ENCODE measurements at places on chromosomes 16 and 17.

DNA sequence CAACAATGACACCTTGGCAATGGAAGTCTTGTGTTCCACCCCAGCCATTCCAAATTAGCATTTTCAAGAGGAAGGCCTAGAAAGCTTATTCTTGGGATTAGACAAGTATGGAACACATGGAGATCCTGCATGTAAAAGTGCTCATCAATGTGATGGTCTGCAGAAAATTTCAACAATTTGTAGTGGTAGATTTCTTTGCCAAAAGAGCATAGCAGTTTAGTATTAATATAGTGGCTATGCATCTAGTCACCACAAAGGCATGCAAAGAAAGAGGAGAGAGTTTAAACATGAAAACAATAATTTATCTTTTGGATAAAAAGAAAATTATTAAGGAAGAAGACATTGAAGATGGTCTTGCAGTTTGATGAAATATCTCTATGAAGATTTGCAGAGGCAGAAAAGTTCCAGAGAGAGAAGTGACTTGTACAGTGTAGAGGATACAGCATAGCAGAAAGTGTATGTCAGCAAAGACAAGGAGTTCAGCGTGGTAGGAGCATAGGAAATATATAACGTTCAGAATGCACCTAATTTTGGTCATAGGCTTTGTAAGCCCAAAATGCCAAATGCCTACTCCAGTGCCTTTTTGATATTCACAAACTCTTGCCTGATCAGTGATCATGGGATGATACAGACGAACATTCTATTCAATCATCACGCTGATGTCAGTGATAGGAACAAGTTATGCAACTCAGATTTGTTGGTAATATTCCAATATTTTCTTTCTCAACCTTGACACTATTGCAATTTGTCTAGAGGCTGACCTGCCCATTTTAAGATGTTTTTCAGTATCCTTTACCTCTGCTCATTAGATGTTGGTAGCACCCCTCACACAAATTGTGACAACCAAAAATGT lies 727.9 kb upstream of the SOX9 start:
- DNase-seq, result no peak

GRCh38 chr17:35748341-35748841 lies 4.6 kb downstream of the GAS2L2 start:
- no peak for DNase-seq

- no peak for DNase-seq
Observed at GRCh38 chr17:81192386-81193050, 26.5 kb upstream of the AATK start.

DNA sequence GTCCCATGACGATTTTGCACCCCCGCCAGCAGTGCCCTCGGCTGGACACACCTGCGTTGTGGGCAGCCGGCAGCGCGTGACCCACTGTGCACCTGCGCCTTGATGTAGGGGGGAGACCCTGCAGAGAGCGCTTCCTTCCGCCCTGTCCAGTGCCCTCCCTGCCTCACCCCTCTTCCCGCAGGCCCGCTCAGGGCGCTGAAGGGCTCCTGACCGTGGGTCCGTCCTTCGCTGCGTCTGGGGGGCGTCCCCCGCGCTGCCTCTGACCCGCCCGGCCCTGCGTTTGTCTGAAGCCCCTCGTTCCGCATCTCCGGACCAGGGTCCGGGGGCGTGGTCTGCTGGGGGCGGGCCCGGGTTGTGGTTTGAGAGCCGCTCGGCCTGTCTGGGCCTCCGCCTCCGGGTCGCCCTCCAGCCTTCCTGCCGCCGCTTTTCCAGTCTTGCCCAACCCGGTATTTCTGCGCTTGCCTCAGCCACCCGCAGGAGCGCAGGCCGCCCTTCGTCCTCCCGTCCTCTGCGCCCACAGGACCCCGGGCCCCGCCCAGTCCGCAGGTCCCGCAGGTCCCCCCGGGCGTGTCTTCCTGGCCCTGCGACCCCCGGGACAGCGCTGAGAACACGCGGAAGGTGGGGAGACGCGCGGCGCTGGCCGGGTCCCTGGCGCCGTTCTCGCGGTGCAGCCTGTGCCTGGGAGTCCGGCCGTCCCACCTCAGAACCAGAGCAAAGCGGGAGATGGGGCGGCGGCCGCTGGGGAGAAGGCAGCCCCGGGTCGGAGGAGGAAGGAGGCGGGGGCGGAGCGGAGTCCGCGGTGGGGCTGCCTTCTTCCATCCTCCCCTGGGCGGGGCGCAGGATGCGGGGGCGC lies 4.0 kb upstream of the IL17C start:
- DNase-seq, result no peak

- DNase-seq, result no peak
Observed at GRCh38 chr17:50239937-50240336, 34.3 kb upstream of the TMEM92 start.

GRCh38 chr16:11744075-11744470 lies 1.4 kb upstream of the TXNDC11 start:
- DNase-seq, result no peak

DNA sequence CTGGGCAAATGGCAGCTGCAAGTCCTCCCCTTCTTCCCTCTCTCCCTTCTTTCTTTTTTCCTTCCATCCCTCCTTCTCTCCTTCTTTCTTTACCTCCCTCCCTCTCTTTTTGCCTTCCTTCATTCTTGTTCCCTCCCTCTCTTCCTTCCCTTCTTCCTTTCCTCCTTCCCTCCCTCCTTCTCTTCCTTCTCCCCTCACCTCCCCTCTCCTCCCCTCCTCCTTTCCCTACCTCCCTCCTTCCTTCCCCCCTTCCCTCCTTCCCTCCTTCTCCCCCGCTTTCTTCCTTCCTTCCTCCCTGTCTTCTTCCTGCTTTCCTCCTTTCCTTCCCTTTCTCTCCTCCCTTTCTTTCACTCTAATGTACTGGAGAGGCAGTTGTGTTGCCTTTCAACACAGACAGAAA lies 110.8 kb upstream of the SALL1 start:
- no peak for DNase-seq

DNA sequence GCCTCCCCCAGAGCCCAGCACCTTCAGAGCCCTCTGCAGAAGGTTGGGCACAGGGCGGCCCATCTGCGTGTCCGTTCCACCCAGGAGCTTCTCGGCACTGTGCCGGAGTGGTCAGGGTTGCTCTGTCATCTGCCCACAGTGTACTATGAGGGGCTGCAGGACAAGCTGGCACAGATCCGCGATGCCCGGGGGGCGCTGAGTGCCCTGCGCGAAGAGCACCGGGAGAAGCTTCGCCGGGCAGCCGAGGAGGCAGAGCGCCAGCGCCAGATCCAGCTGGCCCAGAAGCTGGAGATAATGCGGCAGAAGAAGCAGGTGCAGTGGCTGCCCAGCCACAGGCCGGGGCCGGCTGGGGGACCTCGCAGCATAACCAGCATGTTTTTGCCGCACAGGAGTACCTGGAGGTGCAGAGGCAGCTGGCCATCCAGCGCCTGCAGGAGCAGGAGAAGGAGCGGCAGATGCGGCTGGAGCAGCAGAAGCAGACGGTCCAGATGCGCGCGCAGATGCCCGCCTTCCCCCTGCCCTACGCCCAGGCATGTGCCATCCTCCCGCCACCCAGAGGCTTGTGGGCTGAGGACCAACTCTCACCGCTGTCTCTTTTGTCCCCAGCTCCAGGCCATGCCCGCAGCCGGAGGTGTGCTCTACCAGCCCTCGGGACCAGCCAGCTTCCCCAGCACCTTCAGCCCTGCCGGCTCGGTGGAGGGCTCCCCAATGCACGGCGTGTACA lies 6.8 kb upstream of the MRPL12 start:
- DNase-seq, result no peak

DNA sequence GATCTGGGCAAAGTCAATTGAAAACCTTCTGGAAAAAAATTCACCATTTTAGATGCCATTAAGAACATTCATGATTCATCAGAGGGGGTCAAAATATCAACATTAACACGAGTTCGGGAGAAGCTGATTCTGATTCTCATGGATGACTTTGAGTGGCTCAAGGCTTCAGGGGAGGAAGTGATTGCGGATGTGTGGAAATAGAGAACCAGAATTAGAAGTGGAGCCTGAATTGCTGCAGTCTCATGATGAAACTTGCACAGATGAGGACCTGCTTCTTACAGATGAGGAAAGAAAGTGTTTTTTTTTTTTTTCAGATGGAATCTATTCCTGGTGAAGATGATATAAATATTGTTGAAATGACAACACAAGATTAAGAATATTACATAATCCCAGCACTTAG lies 12.9 kb downstream of the ITGAX start:
- DNase-seq, result no peak

DNA sequence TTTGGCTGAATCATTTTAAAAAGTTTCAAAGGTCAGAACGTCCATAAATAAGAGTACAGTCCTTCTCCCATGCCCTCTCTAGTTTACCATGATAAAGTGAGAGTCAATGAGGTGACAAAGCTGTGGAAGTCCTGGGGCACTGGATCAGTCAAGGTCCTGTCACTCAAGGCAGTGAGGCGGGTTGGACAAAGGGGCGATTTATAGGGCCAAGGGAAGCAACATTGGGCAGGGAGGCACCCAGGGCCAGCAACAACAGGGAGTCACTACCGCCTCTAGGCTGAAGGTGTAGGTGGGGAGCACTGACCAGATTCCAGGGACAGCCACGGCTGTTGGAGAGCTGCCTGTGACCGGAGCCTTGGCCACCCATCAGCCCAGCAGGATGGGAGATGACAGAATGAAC lies 28.6 kb upstream of the DYNLL2 start:
- DNase-seq, result no peak

- no peak for DNase-seq
Observed at GRCh38 chr17:14331225-14331981, 30.5 kb downstream of the HS3ST3B1 start.

DNA sequence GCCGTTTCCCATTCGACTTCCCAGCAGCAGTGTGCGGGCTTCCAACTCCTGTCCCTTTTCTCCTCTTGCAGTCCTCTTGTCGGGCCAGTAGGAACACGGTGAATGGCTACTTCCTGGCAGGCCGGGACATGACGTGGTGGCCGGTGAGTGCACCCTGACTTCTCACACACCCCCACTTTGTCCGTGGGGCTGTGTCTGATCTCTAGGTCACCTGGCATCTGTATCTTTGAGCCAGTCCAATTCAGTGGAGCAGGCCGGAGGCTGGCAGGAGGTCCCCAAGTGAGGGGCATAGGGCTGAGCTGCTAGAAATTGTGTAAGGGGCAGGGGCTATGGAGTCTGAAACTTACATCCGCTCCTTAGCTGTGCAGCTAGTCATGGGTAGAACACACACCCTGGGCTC lies 6.6 kb downstream of the SLC5A10 start:
- DNase-seq, result no peak

- DNase-seq, result no peak
Observed at GRCh38 chr17:64148017-64148631, 18.2 kb upstream of the ERN1 start.

DNA sequence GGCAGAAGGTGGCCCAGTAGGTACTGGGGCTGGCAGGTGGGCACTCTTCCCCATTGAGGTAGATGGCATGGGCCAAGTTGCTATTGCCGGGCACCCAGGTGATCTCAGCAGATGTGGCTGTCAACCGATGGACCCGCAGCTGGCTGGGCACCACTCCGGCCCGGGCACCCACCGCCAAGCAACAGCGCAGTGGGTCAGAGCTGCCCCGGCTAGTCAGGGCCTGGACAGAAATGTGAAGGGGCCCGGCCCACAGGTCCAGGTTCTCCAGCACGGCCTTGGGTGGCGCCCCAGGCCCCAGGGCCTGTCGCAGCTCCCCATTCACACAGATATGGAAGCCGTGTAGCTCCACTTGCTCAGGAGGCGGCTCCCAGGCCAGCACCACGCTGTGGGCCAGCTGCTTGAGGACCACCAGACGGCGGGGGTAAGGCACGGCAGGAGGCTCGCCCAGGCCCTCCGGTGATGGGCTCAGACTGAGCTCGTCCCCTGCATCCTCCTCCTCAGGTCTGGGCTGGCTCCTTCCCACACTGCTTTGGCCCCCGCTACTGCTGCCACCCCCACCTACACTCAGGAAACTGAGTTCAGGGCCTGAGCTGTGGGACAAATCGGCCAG lies 16.5 kb downstream of the TSPOAP1 start:
- DNase-seq, result no peak

DNA sequence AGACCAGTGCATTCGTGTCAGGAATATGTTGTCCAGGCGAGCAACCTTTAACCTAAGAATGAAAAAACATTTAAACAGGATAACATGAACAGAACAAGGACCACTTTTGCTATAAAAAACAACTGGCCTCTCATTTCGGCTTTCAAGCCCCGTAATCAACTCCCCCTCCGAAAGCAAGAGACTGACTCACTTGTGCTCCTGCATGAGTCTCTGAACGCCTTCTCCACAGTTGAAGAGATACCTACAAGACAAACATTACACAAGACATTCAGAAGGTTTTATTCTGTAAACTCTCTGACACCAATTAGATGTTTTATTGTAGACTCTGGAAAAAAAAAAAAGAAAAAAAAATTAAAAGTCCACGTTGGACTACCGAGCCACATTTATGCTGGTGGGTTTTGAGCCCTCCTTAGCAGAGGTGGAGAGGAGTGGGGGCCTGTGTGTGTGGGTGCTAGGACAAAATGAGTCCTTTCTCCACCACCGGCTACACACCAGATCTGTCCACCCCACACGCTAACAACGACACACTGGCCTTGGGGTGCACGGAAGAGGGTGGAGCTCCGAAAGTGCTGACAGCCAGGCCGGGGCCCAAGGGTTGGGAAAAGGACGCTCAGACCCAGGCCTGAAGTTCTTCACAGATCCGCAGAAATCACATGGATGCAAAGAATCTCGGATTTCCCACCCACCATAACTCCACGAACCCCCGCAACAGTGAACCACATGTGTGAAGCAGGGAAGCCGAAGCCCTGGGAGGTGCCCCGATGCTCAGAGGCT lies 759 bp downstream of the ELAC2 start:
- no peak for DNase-seq

GRCh38 chr16:87860553-87861299 lies 8.6 kb downstream of the SLC7A5 start:
- no peak for DNase-seq

DNA sequence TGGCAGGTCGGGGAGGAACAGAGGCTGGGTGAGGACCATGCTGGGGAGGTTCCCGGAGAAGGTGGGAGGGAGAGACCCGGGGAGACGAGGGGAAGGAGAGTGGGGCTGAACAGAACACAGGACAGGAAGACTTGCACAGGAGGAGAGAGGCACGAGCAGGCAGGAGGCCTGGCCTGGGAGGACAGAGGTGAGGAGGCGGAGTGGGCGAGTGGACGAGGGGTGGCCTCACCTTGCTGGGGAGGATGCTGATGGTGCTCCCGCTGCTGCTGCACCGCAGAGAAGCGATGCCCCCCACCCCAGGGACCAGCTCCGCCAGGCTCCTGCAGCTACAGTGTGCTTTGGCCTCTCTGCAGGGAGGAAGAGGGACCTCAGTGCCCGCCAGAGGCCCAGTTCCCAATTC lies 34.5 kb downstream of the TMEM204 start:
- DNase-seq, result no peak

GRCh38 chr17:2803386-2803785 lies 7.1 kb downstream of the RAP1GAP2 start:
- no peak for DNase-seq
